ENCODE measurements at places on chromosomes 12 and 14.

- peak; percentile 37 for DNase-seq
Observed at GRCh38 chr14:21866479-21866878, 192.9 kb upstream of the OR4E1 start.

DNA sequence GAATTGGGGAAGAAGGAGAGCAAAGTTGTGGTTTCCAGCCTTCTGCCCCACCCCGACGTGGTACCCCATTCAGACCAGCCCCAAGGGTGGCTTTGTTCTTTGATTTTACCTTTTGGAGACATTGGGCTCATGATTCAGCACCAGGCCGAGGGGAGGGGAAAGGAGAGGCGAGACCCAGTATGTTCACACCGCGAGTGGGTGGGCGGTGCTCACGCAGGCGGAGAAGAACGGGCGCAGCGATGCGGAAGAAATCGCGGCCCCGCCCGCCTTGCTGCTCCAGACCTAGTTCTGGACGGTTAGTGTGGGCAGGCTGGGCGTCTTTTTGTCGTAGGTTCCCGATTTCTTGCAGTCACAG is 963 bp downstream of the ATL1 start:
- peak; percentile 40 for DNase-seq

DNA sequence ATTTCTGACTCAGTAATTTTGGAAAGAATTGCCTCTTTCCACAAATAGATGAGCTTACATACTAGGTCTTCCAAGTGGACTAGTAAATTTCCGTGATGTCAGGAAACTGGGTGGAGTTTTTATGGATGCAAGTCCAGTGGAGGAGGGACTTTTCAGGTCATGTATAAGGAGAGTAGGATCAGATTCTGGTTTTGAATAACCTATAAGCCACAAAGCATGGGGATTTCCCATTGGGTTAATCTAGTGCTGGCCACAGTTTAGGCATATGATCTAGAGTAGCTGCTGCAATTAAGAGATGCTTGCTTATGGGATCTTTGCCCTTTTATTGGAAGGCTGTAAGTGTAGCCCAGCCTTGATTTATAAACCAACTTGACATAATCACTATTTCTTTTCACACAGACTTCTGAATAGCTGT is 33.8 kb downstream of the STK38L start:
- DNase-seq: no peak

DNA sequence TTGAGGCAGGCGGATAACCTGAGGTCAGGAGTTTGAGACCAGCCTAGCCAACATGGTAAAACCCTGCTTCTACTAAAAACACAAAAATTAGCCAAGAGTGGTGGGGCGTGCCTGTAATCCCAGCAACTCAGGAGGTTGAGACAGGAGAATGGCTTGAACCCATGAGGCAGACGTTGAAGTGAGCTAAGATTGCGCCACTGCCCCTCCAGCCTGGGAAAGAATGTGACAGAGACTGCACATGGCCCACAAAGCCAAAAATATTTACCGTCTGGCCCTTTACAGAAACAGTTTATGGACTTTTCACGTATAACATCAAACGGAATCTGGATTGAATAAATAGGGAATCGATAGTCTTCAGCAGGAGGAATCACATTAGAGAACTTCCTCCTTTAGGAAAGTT is 3.5 kb downstream of the RSRC2 start:
- no peak for DNase-seq

- peak; percentile 18 for DNase-seq
Observed at GRCh38 chr12:110742096-110742717, 484 bp downstream of the PPP1CC start.

DNA sequence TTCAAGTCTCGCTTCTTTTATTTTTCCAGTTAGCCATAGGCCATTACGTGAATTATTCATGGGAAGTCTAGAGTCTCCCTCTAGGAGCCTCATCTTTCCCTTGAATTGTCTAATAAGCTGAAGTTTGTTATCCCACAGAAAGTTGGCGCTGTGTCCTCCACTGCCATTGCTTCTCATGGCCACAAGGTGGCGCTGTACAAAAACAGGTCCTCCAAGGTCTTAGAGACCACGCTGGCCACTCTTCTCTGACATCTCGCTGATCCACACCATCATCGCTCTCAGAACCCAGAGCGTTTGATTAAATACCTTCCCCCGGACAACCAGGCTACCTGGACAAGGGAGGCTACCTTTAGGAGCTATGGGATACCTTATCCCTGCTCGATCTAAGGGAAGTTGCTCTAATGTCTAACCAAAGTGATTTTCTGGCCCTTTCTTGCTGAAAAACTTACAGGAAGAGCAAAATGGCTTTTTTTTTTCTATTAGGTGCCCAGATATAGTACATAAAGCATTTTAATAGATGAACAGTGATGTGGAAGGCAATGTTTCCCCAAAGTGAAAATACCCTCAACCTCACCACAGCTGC is 110.0 kb downstream of the CCDC60 start:
- DNase-seq: peak; percentile 71

GRCh38 chr14:75577090-75577489 is 1.3 kb upstream of the FLVCR2 start:
- no peak for DNase-seq

DNA sequence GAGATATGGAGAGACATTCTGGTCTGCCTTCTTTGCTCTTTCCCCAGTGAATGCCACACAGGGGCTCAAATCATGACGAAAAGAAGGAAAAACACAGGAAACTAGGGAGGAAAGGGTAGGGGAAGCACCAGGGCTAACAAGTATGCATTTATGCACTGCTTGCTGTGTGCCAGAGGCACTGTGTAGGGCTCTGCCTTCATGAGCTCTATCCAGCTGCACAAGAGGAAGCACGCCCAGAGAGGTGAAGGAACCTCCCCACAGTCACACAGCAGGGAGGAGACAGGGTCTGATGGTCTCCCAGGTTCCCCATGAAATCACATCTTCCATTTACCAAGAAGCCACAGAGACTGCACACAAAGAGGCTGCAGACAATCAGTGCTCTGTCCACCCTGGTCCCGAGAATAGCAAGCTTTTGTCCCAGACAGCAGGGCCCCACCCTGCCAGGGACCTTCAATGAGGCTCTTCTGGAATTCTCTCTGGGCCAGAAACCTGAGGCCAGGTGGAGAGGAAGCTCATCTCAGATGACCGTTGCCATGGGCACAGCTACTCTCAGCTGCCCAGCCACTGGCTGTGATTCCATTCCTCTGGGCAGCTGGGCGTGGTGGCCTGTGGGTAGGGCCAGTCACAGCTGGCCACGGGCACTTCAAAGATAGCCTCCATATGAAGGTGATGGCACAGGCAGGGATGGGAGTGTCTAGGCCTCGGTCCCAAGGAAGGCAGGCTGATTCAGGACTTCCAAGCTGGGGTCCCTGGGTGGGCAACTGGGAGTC is 7.3 kb upstream of the TRPV4 start:
- DNase-seq: no peak

- DNase-seq: peak; percentile 8
Observed at GRCh38 chr14:72104011-72104613, 171.9 kb downstream of the RGS6 start.

DNA sequence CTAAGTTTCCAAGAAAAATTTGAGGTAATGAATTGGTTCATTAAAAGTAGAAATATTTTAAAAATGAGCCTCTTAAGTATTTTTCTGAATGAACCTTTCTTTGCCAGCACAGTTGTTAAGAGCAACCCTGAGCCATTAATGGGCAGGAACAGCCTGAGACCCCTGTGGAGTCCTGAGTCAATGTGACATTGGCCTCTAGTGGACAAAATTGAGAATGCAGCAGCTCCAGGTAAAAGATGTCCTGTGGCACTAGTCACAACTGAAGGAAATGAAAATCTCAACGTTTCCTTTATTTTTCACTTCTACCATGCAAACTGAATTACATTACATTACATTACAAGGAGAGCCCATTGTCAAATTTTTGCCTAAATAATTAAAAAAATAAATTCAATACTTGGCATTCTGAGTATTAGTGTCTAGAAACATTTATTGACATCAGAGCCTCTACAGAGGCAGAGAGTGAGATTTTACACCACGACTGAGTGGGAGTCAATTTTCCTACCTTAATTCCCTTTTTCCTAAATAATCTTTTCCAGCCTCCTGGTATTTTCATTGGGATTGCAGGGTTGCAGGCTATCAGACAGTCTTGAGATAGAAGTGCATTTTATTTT is 135.7 kb downstream of the PPM1H start:
- DNase-seq: peak; percentile 76

DNA sequence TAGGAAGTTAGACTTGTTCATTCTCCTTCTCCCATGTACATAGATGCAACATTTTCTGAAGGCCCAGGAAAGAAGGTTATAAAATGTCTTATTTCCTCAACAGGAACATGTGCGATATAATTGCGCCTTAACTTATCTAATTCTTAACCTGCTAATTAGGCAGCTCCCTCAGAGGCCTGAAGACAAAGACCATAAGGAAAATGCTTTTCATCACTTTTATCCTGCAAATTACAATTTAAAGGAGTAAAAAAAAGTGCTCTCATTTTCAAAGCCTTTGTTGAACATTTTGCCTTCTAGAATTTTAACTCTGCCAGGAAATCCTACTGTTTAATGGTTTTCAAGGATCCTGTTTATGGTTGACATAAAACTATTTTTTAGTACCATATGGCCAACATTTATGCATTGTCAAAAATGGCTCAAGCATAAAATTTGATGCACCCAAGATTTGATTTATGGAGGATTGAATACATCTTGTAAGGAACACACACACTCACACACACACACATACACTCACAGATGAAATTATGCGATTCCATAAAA is 660.4 kb upstream of the TMEM132C start:
- no peak for DNase-seq

DNA sequence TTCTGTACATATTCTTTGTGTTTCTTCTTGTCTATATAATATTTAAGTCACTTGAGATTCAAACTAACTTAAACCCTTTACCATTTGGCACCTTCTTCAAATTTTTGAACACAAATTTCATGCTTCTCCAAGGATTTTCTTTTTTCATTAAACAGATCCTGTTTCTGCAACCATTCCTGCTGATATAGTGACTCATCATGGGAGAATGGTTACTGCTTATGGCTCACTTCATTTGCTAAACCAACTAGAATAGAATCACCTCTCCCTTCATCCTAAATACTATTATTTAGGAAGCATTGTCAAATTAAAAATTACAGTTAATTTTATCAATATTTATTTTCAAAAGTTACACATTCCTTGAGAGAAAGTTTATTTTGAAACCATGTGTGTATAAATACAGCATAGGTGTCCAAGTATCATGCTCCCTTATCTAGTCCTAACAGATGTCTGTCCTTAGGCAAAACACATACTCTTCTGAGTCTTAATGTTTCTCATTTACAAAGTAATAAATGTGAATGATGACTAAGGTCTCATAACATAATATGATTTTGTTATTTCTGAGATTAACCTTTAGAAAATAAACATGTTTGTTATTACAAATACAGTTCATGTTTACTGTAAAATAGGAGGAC is 40.7 kb downstream of the PLCZ1 start:
- no peak for DNase-seq

DNA sequence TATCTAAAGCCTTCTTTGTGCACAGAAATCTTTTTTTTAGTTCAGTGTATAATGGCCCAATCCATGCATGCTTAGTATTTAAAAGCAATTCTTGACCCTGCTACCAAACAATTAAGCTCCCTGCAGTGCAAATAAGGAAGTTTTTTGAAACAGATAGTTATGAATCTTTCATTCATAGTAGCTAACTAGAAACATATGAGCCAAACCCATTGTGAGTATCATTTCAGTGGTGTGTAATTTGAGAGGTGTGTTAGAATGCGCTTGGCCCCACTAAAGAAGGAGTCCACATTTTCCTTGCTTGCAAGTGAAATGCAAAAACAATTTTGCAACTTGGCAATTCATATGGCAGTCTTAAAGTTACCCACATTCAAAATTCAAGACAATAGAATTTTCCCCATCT is 14.4 kb downstream of the EPS8 start:
- DNase-seq: no peak

DNA sequence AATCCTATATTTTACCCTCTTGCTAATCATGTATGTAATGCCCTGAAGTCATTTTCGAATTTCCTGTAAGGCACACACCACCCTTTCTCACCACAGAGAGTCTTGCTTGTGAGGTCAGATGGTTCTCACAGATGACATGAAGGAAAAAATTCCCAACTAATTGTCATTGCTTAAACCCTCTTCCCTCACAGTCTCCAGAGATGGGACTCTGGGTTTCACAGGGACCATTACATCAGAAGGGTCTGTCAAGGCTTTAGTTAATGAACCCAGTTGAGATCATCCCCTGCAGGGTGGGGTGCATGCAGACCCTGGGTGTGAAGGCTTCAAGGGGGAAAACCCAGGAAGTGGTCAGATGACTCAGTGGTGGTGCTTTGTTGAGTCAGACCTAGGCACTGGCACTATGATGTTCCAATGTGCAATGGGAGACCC is 229.6 kb downstream of the BCAT1 start:
- no peak for DNase-seq

- DNase-seq: no peak
Observed at GRCh38 chr12:101596172-101596571, 1.4 kb downstream of the MYBPC1 start.

DNA sequence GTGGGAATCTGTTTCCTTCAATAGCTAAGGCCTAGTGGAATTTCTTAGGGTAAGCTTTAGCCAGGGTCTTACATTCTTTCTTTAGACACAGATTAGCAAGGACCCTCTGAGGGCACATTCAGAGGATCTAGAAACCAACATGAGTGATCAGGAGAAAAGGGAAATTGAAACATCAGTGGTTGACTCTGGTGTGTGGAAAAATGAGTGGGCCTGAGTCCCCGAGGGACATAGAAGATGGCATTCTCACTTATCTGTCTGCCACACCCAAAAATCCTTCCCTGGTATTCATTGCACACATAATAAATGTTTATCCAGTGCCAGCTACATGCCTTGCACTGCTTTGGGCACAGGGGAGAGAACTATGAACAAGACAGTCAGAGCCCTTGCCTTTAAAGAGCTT is 82.9 kb downstream of the SSPN start:
- DNase-seq: no peak

GRCh38 chr12:131441060-131441396 is 269.9 kb upstream of the SFSWAP start:
- no peak for DNase-seq

- no peak for DNase-seq
Observed at GRCh38 chr12:27034607-27035293, 12.4 kb downstream of the MED21 start.

- DNase-seq: no peak
Observed at GRCh38 chr12:81863406-81863805, 104.3 kb upstream of the PPFIA2 start.

DNA sequence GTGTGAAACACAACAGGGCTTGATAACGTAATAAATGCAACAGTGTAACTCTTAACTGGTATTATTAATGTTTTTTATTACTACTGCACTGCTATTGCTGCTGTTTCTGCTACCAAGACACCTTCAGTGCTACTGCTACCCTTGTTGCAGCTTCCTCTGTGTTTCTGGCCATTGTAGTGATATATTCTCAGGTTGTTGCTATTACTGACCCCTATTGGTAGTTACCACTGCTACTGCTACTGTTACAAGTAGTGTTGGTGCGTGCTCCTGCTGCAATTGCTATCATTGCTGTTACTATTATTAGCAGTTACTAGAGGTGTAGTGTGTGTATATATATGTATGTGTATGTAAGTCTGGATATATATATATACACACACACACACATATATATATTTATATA is 87.2 kb upstream of the PTPRB start:
- peak; percentile 48 for DNase-seq

- no peak for DNase-seq
Observed at GRCh38 chr12:119808441-119808840, 68.7 kb downstream of the CIT start.

GRCh38 chr12:27342536-27342935 is 9.9 kb downstream of the BMAL2 start:
- no peak for DNase-seq

- DNase-seq: no peak
Observed at GRCh38 chr12:50003595-50003994, 21.7 kb downstream of the RACGAP1 start.

Measured in kidney capillary endothelial cell (primary cell).